ENCODE measurements at places on chromosomes 1 and 21.

DNA sequence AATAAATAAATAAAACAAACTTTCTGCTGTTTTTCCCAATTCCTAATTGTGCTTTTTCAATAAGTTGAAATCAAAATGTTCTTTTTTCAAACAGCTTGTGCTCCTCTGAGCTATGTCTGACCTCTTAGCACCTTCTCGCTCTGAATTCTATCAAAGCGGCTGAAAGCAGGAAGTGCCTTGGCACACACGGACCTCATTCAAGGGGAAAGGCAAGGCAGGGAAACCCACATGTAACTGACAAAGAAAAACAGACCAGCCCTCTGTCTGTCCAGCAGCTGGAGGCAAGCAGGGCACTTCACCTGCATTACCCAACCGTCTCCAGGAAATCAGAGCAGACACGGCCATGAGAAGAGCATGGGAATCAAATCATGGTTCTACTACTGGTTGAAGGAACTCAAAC lies 56.7 kb downstream of the PLPP3 start:
- DNase-seq = no peak

GRCh38 chr1:64917328-64917861 lies 49.0 kb downstream of the JAK1 start:
- DNase-seq = peak; percentile 95

DNA sequence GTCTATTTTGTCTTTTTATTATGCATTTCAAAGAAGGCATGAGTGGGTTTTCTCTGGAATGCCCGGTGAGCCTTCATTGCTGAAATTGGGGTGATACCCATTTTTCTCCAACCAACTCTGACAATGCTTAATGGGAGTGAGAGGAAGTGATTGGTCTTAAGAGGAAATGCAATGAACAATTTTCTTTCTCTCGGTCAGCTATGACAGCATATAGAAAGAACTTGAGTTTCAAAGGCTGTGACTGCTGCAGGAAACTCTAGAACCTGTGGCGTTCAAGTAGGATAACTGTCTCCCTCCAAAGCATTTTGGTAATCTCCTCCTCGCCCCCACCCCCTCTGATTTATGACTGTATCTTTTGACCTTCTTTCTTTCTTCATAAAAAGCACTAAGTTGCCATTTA lies 155.9 kb downstream of the LYPLAL1 start:
- no peak for DNase-seq

GRCh38 chr1:39478126-39478915 lies 13.1 kb upstream of the BMP8A start:
- no peak for DNase-seq

DNA sequence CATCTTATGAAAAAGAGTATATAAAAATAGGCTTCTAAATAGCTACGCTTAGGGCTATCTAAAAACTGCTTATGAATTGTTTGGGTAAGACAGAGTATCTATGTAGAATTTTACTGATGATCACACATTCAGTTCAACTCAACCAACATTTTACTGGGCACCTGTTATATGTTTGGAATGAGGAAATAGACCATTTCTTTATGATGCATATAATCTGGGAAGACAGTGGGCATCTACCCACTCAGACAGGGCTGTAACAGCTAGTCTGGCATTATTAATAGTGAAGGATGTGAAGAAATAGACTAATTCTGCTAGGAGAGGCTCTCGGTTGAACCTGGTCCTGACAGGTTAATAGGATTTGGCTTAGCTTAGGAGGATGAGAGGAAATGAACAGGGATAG lies 56.9 kb downstream of the TIAM1 start:
- no peak for DNase-seq

GRCh38 chr1:10678402-10678801 lies 118.0 kb downstream of the CASZ1 start:
- DNase-seq = no peak

DNA sequence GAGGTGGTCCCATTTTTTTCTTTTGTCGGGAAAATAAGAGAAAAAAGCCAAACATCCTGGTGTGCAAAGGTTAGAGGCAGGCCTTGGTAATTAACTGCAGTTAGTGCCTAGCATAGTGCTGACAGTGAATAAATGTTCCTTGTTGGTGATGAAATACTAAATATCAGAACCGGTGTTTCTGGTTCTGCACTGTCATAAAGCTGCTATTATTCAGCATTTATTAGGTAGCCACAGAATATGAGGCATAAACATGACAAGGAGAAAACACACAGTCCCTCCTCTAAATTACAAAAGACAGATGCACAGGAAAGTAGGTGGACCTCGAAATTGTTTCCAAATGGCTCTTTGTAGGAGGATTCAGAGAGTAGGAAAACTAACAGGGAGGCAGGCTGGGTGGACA lies 122.0 kb upstream of the ADGRL2 start:
- DNase-seq = no peak

Measured in stromal cell of bone marrow (primary cell).